ENCODE measurements at places on chromosomes 11 and 22.

- no peak for DNase-seq
Measured at GRCh38 chr11:113992459-113993110, 17.7 kb downstream of the HTR3A start.

DNA sequence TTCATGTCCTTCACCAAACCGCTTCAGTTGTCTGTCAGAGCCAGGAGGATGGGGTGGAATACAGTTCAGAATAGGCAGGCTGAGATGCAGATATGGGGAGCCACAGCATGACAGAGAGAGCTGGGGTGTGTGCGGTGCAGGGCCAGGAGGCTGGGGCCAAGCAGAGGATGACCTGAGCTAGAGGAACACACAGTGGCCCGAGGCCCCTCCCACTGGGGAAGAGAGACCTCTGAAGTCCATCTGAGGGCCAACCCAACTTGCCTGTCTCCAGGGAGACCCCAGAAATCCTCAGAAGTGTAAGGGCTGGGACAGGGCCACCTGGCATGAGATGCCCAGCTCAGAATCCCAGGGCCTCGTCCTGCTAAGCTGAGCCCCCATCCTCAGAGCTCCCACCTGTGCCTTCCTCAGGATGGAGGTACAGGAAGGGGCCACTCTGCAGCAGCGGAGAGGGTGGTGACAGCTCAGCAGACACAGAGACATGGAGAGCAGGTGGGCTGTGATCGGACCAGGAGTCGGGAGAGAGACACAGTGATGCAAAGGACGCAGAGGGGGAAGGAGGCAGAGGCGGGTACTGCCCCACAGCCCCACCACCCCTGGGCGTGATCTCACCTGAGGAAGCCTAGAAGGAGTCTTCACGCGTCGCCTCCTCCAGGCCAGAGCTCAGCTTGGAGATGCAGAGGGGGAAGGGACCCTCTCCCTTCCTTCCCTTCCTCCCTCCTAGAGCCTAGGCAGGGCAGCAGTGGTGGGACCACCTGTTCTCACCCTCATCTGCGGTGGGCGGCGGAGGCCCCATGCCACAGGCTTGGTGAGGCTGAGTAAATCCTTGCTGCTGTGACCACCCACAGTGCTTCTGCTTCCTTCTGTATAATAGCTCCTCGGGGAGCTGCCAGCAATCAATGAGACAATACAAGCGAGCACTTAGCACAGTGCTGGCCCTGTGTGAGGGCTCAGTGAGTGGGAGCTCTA is 9.1 kb upstream of the TUB start:
- no peak for DNase-seq

DNA sequence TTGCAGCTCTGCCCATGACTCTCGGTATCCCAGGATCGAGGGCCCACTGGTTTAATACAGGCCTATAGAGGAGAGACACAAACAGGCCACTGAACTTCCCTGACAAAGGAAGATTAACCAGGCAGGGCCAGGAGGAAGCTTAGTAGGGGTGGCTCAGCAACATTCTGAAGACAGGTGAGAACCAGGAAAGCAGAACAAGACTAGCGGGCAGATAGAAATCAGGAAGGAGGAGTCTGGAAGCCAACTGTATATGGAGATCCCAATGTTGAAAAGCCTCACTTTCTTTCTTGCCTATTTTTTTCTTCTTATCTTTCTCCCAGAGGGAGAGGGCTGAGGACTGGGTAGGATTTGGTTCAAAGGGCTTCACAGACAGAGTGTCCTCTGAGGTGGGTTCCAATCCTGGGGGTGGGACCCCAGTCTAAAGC is 5.4 kb downstream of the PI4KA start:
- no peak for DNase-seq

- DNase-seq: no peak
Measured at GRCh38 chr11:13016415-13016814, 7.3 kb downstream of the RASSF10 start.

- no peak for DNase-seq
Measured at GRCh38 chr11:44936951-44937543, 13.6 kb downstream of the TP53I11 start.

- DNase-seq: no peak
Measured at GRCh38 chr11:43832536-43832935, 48.1 kb upstream of the ALKBH3 start.

DNA sequence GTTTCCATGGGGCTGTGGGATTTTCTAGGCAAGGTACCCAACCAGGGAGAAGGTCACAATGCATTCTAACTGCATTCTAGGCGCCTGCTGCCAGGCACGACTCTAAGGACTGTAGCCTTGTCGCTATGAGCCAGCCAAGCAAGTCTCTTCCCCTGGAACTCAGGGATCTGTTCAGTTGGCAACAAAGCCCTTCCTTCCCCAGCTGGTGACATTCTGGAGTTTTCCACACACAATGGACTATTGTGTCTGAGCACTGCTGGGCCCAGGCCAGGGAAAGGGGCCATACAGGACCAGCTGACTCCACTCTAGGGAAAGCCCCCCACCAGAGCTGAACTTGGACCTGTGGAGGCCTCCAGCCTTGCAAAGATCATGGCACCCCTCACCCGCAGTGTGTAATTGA is 116.8 kb downstream of the RRAS2 start:
- DNase-seq: no peak

DNA sequence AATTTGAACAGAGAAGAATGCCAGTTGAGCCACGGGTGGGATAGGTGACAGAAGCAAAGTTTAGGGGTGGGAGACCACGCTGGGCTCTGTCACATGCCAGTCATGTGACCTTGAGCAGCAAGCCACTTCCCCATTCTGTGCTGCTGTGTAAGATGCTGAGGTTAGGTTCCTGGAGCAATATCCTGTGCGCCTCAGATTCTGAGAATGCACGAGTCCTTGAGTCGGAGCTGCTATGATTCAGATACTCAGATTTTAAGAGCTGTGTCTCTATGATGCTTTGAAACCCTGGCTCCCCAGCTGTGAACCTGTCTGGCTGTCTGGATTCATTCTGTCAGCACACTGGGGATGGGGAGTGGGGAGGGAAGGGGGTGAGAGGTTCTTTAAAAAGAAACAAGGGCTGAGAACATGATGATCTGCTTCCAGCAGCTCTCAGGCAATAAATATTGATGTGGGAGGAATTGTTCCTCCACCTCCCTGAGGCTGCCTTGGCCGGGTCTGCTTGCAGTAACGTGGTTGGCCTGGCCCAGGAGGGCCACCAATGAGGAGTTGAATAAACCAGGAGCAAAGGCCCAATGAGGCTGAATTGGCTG is 24.0 kb downstream of the SLCO2B1 start:
- no peak for DNase-seq

DNA sequence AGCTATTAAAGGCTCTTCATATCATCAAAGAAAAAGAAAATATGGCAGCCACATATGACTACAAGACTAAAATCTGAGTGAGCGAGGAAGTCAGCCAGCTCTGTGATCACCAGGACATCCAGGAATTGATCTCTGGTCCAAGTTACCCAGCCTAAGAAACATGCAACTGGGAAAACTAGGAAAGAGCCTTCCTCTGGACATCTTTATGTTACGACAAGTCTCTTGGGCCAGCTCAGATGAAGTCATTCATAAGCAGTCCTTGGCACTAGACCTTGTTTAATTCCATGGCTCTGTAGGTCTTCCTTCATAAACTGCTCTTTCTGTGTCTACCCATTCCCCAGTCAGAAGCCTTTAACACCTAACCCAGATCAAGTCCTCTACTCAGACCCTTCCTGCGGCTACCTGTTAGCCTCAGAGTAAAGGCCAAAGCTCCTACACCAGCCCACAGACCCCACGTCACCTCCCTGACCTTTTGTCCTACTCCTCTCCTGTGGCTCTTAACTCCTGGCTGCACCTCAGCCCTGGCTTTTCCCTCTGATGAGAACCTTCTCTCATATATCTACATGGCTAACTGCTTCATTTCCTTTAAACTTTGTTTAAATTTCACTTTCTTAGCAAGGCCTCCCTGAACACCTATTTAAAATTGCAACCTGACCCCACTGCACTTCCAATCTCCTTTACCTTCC is 134.0 kb downstream of the KIF18A start:
- DNase-seq: no peak

DNA sequence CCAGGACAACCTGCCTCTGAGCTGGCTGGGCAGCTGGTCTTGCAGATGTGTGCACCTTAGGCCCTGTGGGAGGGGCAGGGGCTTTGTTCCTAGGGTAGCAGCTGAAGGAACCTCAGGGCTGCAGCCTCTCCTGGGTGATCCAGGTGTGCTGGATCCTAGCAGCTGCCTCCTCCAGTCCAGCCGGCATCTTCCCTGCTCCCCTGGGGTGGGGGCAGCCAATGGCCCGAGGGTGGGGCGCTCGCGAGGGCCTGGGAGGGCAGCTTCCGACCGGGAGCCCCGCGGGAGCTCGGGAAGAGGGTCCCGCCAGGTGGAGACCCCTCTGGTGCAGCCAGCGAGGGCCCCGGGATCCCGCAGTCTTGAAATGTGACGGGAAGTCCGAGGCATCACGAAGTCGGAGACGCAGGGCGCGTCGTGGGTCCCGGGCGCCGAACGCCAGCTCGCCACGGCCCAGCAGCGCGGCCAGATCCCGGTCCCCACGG is 1.7 kb downstream of the IFITM1 start:
- no peak for DNase-seq

DNA sequence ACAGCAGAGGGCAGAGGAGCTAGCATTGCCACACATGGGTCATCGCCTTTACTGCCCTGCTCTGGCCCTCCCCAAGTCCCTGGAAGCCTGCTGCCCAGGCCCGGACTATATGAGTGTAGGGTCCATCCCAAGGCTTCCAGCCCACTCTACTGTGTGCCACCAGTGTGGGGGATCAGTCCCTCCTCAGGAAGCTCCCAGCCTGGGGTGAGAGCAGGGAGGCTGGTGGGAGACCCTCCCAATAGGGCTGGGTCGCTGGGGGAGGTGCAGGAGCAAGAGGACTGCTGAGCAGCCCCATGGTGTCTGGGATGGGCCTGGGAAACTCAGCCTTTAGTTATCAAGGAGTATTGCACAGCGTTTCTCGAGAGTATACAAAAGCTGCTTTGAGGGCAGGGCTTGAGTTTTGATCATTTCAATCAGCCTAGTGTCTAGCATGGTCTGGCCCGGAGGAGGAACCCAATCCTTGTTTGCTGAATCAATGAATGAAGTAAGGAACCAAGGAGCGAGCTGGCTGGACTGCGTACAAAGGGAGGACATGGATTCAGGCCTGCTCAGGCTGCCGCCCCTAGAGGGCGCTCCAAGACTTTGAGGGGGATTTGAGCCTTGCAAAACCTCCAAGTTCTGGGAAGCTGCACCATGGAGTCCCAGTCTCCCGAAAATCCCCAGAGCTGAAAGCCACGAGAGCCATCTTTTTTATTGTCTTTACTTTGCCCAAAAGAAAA is 89.0 kb upstream of the PARVA start:
- peak; percentile 95 for DNase-seq

DNA sequence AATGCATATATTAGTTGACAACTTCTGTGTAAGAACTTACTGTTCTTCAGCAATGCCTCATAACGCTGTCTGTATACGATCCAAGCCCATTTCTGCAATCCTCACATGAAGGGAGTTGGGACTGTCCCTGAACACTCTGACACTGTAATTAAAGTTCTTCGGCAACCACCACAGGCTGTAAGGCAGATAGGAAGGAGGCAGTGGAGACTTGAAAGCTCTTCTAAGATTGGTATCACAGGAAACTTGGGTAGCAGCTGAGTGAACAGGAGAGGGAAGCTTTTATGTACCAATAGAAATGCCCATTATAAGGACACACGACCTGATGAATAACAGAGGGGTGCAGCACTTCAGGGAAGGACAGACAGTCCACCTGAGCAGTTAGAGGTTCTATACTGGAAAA is 12.0 kb upstream of the GAB2 start:
- no peak for DNase-seq

- no peak for DNase-seq
Measured at GRCh38 chr22:37267135-37267587, 15.1 kb upstream of the CYTH4 start.

- no peak for DNase-seq
Measured at GRCh38 chr22:47571616-47572015, 809.2 kb downstream of the TBC1D22A start.

DNA sequence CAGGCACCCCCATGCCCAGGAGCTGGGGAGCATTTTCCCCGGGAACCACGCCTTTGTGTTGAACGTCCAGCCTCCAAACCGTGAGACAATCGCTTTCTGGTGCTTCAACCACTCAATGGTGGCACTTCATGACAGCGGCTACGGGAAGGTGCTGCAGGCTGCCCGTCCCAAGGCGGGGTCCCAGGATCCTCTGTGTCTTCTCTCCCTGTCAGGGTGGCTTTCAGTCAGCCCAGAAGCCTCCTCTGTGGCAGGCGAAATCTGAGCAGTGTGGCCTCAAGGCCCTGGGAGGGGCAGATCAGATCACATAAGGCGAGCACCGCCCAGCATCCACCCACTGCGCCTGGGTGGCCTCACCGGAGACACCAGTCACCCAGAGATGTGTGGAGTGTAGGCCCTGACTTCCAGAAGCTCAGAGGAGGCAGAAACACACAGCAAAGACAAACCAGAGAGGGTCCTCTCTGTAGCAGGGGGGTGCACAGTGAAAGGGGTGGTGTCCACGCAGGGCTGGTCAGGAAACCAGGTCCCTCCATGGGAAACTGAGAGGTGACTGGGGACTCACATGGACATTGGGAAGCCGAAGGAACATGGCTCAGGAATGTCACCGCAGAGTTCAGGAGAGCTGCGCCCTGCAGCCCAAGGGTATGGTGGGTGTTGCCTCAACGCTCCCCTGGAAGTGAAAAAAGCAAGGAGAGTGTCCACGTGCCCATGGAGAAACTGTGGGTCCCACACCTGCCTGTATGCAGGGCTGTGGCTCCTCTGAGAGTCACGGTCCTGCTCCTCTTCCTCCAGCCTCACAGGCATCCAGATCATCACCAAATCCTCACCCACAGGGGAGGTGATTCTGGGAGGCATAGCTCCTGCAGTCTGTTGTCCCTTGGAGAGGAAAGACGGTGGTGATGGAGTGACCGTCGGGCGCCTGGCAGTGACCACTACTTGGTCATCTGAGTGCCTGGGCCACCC is 1420.7 kb downstream of the TBC1D22A start:
- DNase-seq: no peak

DNA sequence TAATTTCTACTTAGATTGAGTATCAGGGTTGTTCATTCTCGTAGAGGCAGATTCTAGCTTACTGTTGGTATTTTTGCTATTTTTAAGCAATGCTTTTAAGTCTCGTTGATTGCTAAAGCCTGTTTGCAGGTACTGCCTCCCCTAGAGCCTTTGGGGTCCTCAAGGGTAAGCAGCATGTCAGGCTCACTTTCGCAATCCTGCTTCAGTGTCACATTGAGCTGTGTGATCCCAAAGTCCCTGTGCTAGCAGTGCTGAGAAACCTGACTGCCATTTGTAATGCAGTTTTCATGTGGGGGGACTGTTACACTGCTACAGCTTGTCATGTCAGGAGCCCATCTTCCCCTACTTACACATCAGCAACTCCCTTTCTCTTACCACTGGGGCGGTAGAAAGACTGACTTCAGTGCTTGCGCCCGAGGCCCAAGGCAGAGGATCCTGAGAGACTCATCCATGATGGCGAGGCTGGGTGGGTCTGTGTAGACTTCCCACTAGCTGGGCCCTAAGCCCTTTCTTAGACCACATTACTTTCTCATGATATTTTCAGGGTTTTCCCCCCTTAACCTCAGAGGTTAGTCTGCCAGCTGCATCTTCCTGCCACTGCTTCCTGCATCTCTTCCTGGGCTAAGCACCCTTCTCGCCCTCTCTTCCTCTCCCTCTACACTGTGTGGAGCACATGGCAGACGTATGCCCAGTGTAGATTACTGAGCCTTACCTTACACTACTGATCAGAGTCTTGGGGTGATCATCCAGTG is 40.8 kb upstream of the ST14 start:
- no peak for DNase-seq

Data from fibroblast of skin of left quadriceps (primary cell).